ENCODE measurements at places on chromosomes 16 and 17.
A peak's percentile ranks its signal among the peaks of the same experiment; 100 is the strongest.

GRCh38 chr16:84532291-84532724 is 27.8 kb upstream of the MEAK7 start:
- no peak for DNase-seq

- DNase-seq, result no peak
Observed at GRCh38 chr17:58052945-58053715, 30.1 kb upstream of the DYNLL2 start.

DNA sequence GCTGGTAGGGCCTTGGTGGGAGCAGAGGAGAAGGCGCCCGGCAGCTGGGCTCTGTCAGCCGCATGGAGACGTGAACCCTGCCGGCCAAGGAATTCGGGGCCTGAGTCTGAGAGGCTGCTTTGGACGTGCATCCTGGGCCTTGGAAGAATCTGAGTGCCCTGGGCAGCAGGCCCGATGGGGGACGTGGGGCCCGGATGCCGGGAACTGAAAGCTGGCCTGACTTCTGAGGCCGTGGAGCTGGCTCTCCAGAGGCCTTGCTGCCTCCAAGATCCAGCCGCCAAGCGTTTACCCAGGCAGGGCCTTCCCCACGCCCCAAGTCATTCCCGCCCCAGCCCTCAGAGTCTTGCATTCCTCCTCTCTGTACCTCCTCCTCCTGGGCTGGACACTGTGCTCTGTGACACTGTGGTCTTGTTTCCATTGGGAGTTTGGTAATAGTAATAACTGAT is 37.2 kb downstream of the NKD1 start:
- no peak for DNase-seq

DNA sequence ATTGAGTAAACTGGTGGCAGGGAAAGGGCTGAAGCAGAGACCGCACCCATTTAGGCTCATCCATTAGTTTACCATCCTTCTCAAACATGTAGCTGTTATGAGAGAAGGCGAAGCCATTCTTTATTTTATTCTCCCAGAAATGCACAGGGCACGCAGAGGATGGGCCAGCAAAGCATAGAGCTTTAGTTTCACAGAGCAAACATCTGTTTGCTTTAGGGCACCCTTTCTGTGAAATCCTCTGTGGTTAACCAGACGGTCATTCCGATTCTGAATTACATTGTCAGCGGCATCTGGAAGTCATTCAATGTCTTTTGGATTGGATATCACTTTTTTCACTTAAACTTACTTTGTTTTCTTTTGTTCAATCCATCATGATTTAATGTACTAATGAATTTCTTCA is 96.0 kb downstream of the TOX3 start:
- no peak for DNase-seq

DNA sequence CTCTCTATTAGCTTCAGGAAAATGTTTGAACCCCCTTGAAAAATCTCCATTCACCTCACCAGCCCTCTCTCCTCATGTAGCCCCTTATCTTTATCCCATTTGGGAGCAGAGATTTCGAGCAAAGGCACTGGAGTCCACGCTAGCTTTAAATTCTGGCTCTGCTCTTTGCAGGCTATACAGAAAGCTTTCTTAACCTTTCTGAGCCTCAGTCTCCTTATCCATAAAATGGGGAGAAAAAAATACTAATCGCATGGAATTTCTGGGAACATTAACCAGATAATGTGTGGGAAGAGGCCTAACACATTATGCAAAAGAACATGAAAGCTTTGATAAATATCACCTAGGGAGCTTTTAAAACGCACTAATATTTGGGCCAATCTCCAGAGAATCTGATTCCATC is 476.3 kb upstream of the CDH5 start:
- DNase-seq, result no peak

DNA sequence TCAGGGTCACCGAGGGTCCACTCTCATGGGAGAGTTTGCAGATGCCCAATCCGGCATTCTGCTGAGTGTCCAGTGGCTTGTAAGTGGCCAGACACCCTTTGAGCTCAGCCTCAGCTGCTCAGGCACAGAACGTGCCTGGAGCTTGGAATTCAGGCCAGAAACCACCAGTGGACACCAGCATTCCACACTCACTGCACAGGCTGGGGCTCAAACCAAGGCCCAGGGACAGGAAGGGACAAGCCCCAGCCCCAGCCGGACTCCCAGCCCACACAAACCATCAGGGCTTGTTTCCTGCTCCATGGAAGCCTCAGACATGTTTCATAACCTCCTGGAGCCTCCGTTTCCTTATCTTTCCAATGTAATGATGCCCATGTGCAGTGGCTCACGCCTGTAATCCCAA is 5.0 kb upstream of the NPRL3 start:
- no peak for DNase-seq

GRCh38 chr17:27469256-27469655 is 13.0 kb downstream of the KSR1 start:
- no peak for DNase-seq

- DNase-seq, result no peak
Observed at GRCh38 chr16:77937473-77938149, 84.7 kb upstream of the CLEC3A start.

DNA sequence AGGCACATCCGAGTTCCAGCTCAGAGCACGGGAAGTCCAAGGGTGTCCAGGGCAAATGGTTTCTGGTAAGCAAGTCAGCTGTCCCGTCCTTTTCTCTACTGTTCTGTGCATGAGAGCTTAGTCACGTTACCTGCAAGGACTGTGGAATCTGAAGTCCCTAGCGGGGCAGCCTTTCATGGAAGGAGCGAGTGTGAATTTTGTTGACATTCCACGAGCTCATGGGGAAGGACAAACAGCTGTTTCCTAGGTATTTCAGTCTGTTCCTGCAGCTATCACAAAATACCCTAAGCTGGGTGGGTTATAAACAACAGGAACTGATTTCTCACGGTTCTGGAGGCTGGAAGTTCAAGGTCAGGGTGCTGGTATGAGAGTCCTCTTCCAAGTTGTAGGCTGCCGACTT is 109.2 kb downstream of the SDR42E1 start:
- no peak for DNase-seq

GRCh38 chr17:67403065-67403464 is 26.0 kb downstream of the PITPNC1 start:
- no peak for DNase-seq

GRCh38 chr17:39653662-39654331 is 11.4 kb upstream of the TCAP start:
- DNase-seq, result peak; percentile 77

DNA sequence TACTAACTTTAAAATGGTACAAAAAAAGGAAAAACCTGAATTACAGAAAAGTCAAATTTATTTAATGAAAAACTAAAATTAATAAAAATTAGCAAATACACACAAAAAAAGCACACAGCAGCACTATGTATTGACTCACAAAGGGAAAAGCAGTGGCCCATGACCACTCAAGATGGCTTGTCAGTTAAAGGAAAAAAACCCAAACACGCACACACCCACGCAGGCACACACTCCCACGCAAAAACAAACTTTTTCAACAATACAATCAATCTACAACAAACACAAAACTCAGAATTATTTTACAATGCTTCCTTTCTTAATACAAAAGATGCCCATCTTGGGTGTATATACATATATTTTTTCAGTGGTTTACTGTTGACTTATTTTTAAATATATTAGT is 24.2 kb downstream of the SIAH1 start:
- DNase-seq, result no peak

DNA sequence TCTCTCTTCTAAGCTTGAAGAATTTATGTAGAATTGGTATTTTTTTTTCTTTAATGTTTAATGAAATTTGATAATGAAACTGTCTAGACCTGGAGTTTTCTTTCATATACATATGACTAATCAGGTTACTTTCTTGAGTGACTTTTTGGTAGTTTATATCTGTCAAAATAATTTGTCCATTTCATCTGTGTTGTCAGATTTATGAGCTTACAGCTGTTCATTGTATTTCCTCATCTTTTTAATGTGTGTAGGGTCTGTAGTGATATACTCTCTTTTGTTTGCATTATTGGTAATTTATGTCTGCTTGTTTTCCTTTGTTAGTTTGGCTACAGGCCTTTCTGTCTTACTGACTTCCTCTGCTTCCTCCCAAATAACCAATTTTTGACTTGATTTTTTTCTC is 55.7 kb downstream of the TAOK1 start:
- no peak for DNase-seq
